ENCODE measurements at places on chromosomes 5 and 9.

- peak; percentile 62 for DNase-seq
Observed at GRCh38 chr5:147223948-147224791, 10.7 kb upstream of the STK32A start.

GRCh38 chr9:18023332-18023731 is 444.5 kb downstream of the SH3GL2 start:
- no peak for DNase-seq

GRCh38 chr9:101604296-101604695 is 9.5 kb upstream of the PPP3R2 start:
- DNase-seq, result no peak

DNA sequence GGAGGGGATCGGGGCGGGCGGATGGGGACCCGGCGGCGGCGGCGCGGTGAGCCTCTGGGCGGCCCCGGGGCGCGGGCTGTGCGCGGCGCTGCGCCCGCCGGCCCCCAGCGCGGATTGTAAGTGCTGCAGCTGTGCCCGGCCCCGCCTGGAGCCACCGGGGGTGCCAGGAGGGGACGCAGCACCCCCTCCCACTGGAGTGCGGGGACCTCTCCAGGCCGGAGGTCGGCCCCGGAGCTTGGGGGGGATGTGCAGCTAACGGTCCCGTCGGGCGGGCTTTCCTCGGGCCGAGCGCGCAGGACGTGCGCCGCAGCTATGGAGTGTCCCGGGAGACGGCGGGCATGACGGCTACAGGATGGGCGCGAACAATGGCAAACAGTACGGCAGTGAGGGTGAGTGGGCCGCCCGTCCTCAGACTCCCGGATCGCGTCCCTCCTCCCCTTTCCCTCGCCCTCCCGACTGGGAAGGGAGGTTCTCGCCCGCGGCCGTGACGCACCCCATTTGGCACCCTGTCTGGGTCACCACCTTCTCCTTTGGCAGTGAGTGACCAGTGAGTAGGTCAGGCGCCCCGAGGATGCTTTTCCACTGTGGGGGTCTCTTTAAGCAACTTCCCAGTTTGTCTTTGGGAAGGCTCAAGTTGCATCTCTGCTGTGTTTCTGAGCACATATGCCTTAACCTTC is 483 bp downstream of the FBXL7 start:
- DNase-seq, result peak; percentile 46

GRCh38 chr5:132405646-132406045 is 36.1 kb downstream of the SLC22A5 start:
- no peak for DNase-seq

DNA sequence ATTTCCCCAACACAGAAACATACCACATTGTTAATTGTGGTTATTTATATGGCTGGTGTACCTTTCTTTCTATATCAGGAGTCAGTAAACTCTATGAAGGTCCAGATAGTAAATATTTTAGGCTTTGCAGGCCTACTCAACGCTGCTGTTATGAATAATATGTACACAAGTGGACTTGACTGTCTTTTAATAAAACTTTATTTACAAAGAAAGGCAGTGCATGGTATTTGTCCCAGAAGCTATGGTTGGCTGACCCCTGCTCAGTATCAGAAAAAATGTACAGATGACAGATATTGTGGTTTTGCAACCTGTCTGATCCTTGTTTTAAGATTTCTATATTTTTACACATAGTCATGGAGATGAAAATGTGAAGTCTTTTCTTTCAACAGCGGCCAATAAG is 5.7 kb downstream of the MTRR start:
- no peak for DNase-seq

GRCh38 chr9:36991516-36992134 is 42.4 kb downstream of the PAX5 start:
- DNase-seq, result no peak

GRCh38 chr9:121786998-121787422 is 135.6 kb downstream of the DAB2IP start:
- DNase-seq, result no peak

GRCh38 chr5:142145106-142145900 is 36.7 kb downstream of the NDFIP1 start:
- DNase-seq, result peak; percentile 73

GRCh38 chr9:114094971-114095370 is 4.1 kb downstream of the KIF12 start:
- DNase-seq, result no peak

DNA sequence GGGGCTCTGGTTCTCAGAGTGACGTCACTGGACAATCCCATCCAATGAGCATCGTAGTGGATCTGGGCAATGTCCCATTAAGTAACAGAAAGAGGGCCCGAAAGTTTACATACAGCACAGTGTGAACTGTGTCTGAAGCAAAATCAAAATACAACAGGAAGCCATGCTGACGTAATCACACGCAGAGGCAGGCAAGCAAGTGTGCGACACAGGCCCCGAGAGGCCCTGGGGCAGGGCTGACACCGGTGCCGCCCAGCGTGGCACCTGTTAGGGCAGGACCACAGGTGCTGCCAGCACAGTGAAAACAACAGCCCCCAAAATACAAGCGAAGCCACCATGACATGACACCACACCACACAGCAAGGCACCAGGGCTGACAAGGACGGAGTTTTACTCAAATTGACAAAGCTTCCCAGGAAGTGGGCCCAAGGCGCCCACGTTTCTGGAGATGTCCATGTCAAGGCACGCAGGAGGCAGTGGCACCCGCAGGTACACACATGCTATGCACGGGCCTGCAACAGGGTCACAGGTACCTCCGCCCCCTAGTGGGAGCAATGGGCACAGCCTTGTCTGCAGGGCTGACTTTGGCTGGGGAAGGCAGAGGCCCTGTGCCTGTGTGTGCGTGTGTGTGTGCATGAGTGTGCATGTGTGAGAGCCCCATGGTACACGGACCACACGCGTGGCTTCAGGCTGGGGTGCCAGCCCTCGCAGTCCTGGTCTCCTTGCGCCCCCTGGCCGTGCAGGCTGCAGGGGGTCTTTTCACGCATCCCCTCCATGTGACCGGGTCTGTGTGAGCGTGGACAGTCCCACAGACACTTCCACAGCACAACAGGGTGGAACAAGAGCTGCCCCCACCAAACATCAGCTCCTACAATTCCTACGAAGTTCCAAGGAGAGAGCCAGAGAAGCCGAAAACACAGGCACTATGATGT is 19.6 kb downstream of the QSOX2 start:
- no peak for DNase-seq

- no peak for DNase-seq
Observed at GRCh38 chr9:75941066-75941465, 50.6 kb downstream of the PCSK5 start.

- peak; percentile 67 for DNase-seq
Observed at GRCh38 chr5:120464627-120465435, 731 bp downstream of the PRR16 start.

DNA sequence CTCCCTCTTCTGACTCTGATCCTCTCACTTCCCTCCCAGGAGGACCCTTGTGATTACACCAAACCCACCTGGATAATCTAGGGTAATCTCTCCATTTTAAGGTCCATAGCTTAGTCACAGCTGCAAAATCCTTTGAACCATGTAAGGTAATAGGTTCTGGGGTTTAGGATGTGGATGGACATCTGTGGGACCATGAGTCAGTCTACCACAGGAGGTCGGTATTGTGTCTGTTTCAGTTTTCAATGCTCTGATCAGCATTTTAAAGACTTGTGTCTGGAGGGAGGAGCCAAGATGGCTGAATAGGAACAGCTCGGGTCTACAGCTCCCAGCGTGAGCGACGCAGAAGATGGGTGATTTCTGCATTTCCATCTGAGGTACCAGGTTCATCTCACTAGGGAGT is 112.6 kb downstream of the CAVIN4 start:
- DNase-seq, result no peak

GRCh38 chr9:115593587-115594091 is 475.7 kb upstream of the TNC start:
- DNase-seq, result peak; percentile 65

DNA sequence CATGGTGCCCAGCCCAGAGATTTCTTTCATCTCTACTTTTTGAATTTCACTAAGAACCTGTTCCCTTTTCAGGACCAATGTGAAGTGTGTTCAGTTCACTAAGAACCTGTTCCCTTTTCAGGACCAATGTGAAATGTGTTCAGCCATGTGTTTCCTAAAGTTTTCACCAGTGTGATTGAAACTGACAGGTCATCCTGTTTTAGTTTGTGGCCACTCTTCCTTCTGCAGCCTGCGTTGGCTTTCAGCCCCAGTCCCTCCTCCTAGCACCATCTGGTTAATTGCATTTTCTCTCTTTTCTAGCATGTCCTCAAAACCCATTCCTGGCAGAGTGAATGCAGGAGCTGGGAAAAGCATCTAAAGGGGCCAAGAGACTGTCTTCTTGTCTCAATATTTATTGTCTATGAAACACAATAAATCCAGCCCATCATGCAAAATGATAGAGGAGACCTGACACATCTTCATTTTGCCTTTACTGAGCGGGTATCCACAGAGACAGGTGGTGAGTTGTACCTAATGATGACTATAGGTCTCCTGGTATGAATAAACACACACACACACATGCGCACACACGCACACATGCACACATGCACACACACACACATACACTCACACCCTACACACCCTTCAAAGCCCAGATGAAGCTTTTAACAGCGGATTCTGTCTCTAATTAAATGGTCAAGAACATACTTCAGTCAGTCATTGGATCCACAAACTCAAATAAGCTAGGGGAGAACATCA is 6.1 kb upstream of the PANK3 start:
- no peak for DNase-seq

GRCh38 chr5:125485771-125486170 is 739.3 kb upstream of the ZNF608 start:
- DNase-seq, result no peak

DNA sequence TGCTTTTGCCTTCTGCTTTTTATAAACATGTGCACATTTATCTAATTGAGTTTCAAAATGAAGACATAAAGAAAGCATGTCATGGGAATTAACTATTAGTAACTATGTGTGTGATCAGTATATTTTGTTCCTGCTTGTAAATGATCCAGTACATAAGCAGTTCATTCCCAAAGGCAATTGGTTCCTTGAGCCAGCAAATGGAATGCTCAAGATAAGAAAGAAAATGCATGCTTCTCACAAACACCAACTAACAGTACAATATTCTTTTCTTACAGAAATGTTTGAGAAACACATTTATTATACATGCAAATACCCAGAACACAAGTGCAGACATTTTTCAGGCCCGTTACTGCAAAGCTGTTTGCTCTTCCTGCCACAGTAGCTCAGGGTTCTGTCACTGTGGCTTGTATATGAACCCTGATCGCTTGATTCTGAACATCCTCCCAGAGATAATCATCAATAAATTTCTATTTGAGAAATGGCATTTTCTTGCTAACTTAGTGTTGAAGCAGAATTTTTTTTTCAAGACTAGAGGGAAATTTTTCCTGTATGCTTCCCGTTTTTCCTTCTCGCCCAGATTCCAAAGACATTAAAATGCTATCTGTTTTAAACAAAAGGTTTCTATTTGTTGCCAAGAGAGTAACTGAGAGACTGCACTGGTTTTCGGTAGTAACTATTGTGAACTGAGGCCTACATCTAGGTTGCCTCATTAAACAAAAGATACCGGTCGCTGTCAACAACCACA is 1.9 kb downstream of the GNAQ start:
- DNase-seq, result no peak

- peak; percentile 32 for DNase-seq
Observed at GRCh38 chr5:58261605-58262004, 198.3 kb downstream of the PLK2 start.

- DNase-seq, result no peak
Observed at GRCh38 chr5:89686081-89686765, 723.3 kb downstream of the CETN3 start.

- DNase-seq, result no peak
Observed at GRCh38 chr9:90799271-90799852, 2.3 kb upstream of the SYK start.

DNA sequence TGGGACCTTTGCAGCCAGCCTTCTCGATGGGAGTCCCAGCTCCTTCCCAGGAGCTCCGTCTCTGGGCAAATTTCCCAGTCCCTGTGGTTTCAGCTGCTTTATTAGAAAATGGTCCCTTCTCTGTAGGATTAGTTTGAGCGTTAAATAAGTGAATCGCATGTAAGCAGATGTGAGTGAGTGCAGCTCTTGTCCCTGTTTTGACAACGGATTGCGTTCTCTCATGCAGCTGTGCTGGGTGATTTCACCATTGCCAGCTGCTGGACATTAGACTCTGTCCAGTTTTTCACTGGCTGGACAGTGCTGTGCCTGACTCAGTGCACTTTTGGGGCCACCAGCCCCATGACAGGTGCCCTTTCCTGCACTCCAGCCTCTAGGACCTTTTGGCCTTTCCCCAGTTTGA is 11.6 kb upstream of the CEL start:
- DNase-seq, result peak; percentile 63

DNA sequence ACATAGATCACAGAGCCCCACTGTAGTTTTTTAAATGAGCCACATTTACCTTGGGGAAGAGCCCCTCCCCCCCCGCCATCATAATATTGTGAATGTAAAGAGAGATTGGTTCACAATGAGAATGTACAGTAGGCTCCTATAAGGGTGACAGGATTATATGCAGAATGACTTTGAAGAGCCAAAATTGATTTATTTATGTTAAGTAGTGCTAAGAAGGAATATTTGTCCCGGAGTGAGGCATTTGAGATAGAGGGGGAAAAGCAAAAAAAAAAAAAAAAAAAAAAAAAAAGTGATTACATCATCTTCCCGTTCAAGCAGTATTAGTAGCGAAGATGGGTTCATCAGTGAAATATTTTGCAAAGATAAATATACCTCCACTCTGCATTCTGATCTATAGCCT is 73.9 kb downstream of the PIK3R1 start:
- no peak for DNase-seq

GRCh38 chr5:175542232-175542965 is 64.0 kb downstream of the SFXN1 start:
- DNase-seq, result no peak

DNA sequence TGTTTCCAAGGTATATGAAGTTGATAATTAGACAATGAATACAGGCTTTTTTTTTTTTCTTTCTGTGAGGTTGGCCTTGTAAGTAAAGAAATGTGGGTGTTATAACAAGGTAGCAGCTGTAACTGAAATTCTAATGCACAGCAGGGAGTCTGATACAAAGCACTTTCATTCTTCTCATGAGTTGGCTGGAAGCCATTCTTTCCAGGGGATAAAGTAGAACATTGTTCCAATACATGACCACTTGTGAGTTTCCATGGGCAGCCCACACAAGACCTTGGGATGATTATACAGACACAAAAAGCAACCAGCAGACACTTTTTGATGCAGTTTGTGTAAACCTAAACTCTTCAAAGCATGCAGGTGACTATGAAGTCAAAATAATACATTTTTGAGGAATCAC is 1785.9 kb upstream of the WWC1 start:
- DNase-seq, result no peak

GRCh38 chr5:78387468-78388153 is 27.2 kb downstream of the SCAMP1 start:
- DNase-seq, result no peak

GRCh38 chr5:123810746-123811340 is 298.9 kb downstream of the CSNK1G3 start:
- no peak for DNase-seq

- DNase-seq, result peak; percentile 15
Observed at GRCh38 chr5:84016085-84016484, 295.4 kb upstream of the HAPLN1 start.

- DNase-seq, result no peak
Observed at GRCh38 chr9:92360083-92360482, 34.3 kb downstream of the CENPP start.
